ENCODE measurements at places on chromosomes 16 and 17.

DNA sequence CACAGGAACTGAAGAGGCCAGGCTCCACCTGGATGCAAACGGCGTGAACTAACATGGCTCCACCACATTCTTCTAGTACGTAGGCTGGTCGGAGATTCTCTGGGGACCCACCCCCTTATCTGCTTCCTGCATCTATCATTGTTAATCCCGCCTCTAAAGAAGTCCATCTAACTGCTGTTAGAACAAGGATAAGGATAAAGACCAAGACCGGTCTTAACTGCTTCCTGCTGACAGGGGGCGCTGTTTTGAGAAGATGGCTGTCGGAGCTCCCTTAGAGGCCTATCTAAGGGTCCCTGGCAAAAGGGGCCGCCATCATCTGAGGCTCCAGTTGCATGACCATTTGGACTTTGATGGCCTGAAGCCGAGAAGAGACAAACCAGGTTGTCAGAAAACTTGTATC lies 25.8 kb upstream of the TNFSF12 start:
- DNase-seq = no peak

DNA sequence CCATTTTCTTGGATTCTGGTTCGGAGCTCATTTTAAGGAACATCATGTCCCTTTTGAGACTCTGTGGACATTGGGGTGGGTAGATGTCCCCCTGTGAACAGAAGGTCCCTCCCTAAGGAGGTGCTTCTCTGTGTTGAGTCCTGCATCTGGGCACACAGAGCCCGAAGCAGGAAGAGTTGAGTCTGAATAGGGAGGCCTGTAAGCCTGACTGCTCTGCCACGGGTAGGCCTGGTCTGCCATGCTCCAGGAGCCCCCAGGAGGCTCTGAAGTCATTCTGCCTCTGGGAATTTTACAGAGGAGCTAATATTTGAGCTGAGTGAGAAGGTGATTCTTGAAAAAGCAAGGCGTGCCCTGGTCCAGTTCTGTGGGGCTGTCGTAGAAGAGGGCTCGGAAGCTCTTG lies 50.6 kb downstream of the TENT4B start:
- DNase-seq = no peak

DNA sequence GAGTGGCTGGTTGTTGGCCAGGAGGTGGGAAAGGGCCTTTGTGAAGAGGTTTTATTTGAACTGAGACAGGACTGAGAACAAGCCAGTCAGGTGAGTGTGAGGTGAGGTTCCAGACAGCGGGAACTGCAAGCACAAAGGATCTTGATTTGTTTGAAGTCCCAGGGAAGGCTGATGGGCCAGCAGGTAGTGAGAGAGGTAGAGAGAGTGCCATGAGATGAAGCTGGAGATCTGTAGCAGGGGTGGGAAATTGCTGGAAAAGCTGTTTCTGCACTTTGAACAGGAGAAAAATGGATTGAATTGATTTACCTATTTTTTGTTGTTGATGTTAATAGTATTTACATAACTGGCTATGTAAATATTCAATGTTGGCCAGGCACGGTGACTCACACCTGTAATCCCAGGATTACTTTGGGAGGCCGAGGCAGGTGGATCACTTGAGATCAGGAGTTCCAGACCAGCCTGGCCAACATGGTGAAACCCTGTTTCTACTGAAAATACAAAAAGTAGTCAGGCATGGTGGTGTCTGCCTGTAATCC lies 7.7 kb upstream of the DCTPP1 start:
- peak; percentile 93 for DNase-seq

DNA sequence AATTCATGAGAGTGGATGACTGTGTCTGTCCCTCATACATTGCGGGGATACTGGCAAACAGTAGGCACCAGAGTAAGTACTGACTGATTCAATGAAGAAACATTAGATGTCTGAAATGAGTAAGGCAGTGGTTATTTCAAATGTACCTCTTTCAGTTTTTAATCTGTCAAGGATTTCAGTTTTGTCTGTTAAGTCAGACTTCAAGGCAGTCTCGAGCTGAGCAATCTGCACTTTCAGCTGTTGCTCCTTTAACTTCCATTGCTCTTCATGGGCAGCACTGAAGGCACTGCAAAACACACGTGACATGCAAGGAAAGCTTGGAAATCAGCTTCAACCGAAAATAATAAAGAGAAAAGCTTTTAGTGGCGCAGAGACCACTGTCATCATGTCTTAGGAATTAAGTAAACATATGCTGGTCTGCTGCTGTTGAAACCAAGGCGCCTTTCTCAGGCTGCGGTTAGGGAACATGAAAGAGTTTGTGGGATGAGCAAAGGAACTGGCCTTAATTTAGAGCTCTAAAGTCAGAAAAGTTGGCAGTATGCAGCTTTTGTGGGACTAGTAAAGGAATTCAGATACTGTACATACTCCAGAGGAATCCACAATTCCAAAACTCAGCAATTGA lies 38.8 kb downstream of the RPGRIP1L start:
- no peak for DNase-seq

DNA sequence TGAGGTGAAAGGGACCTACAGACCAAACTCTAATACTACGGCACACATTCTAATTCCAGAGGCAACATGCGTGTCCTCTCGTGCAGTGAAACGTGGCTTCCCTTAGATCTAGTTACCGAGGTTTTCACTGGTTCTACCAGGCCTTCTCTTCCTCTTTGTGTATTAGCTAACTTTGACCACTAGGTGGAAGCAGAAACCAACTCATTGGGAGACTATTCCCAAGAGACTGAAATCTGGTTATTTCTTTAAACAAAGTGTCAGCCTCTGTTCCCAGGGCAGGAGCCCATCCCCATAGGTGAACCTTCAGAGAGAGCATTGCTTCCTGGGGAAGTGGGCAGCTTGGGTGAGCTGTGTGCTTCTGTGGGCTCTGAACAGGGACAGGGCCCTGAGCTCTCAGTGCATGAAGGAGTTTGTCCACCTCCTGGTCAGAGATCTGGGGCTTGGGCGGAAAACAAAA lies 19.7 kb upstream of the RCVRN start:
- peak; percentile 16 for DNase-seq

- DNase-seq = no peak
These were observed 35.8 kb downstream of the AMFR start for GRCh38 chr16:56389554-56389953.

- DNase-seq = no peak
These were observed 21.2 kb upstream of the LGALS9 start for GRCh38 chr17:27609611-27610303.

DNA sequence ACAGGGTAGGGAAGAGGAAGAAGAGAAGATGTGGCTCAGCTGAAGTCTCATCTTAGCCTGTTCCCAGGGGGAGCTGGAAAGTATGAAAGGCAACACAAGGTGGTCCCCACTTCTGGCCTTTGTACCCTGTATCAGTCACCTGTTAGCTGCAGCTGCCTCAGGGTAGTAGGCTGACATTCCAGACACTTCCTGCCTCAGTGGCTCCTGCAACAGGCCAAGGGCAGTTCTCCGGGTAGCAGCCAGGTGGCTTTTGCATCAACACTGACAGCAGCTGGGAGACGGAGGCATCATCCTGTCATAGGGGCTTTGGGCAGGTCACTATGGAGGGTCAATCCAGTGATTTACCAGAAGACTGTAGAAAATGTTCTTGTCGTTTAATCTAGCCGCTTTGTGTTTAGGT lies 124.0 kb downstream of the RGS9 start:
- no peak for DNase-seq

DNA sequence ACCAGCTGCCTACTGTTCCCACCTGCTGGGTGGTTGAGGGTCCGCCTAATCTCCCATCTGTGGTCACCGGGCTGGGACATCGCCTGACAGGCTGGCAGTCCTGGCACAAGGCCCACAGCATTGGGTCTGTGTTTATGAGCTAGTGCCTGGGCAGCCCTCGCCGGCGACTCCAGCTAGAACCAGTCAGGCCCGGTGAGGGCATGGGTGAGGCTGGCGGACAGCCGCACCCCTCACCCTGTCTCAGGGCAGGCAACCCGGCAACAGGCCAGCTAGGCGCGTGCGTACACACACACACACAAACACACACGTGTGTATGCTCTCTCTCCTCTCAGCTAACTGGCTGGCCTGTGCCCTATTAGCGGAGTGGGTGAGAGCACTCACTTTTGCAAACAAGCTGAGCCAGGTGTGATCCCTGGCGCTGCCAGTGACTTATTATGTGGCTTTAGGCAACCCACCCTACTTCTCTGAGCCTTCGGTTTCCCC lies 10.4 kb downstream of the HSD11B2 start:
- peak; percentile 92 for DNase-seq

- DNase-seq = no peak
These were observed 128.7 kb upstream of the CHMP6 start for GRCh38 chr17:80862978-80863377.

DNA sequence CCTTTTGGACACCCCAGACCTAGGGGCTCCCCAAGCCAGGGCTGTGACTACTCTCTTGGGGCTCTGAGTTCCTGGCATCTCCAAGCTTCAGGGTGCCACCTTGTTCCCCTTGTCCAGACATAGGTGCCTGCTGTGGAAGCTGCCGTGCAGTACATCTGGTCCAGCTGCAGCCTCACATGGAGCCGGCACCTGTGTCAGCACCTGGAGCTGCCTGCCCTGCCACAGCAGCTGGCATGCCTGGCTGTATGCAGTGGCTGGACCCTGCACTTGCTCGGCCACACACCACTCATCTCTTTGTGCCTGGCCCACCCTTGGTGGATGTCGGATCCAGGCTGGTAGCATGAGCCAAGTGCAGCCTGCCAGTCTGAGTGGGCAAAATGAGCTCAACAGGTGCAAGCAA lies 775.8 kb downstream of the CDH11 start:
- DNase-seq = no peak

DNA sequence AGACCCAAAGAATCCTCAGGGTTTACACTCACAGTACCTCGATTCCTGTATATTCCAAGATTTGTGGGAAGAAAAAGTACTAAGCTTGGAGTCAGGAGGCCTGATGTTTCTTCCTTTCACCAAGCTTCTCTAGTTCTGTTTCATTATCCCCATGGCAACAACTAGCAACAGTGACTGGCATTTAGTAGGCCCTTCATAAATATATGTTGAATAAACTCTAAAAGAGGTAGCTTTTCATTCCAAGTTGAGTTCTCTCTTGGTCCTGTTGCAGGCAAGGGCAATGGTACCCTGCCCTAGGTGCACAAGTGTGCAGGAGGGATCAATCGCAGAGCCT lies 527 bp upstream of the UBE2Z start:
- no peak for DNase-seq

GRCh38 chr17:63138713-63139112 lies 172.7 kb downstream of the TANC2 start:
- DNase-seq = no peak

- no peak for DNase-seq
These were observed 137.9 kb downstream of the CDH11 start for GRCh38 chr16:64983963-64984362.

DNA sequence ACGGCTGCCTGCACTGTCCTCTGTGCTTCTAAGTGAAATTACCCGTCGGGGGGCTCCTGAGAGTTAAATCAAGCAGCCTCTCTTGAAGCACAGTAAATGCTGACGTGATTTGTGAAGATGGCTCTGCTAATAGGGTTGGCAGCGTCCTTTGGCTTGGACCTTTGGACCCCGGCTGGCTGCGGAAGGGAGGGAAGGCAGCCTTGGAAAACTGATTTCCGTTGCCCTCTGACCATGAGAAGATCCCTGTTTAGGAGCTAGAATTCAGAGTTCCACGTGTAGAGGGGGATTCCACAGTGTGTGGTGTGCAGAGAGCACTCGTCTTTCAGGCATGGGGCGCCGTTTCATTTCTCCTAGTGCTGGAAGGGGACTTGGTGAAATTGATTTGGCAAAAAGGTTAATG lies 640.8 kb downstream of the WWOX start:
- DNase-seq = no peak

GRCh38 chr16:88354229-88355092 lies 28.3 kb upstream of the ZNF469 start:
- DNase-seq = no peak

GRCh38 chr16:1612320-1613111 lies at the start of gene CRAMP1:
CRAMP1 (plus strand) TSS chr16:1612360; CDS start chr16:1614640, 2,280 bp downstream.
- no peak for DNase-seq

GRCh38 chr16:78925083-78925767 lies 675.3 kb downstream of the MAF start:
- DNase-seq = no peak

GRCh38 chr17:40314584-40314956 lies 5.6 kb downstream of the RARA start:
- peak; percentile 96 for DNase-seq

DNA sequence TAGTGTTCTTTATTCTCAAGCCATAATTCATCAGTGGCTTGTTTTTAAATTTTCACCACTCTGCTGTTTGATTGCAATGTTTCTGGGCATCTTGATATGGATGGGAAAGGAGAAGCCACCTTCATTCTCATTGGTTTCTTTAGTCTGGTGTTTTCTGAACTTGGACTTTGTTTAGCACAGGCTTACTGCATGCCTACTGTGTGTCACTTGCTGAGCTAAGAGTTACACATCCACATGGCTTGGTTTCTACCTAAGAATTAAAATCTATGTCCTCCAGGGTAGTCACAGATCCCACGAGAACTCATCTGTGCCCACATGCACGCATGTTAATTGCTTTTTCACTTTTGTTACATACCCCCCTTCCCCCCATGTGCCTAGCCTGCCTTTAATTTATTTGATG lies 4.6 kb downstream of the CMIP start:
- no peak for DNase-seq

DNA sequence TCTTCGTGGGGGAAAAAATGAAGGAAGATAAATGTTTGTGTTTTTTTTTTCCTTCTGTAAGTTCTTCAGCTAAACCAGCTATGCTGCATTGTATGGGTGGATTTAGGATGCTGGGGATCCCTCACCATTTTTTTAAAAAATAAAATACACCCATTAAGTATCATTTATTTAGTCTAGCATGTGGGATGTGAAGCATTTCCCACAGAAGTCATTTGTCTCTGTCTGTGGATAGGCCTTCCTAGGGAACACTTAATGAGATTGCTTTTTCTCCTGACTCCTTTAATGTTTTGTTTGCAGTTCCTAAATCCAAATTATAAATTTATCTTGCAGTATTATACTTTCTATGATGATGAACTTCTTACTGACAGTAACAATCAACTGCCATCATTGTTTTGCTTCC lies 146.7 kb downstream of the PPM1E start:
- no peak for DNase-seq

GRCh38 chr16:89110641-89111040 lies 17.0 kb downstream of the ACSF3 start:
- no peak for DNase-seq

DNA sequence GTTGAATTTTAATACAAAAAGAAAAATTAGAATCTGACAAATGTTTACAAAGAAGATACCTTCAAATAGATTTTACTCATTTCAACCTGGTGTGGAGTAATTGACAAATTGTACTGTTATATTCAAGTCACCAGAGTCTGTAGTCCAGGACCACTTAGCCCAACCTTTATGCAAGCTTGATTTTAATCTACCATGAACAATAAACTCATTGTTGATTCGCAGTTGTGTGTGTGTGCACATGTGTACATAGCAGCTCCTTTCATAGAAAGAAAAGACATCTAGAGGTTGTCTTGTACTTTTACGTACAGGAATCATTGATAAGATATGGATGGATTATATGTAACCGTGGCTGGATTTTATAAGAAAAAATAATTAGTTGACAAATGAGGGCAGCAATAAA lies 20.7 kb upstream of the LRRC37A start:
- DNase-seq = no peak

DNA sequence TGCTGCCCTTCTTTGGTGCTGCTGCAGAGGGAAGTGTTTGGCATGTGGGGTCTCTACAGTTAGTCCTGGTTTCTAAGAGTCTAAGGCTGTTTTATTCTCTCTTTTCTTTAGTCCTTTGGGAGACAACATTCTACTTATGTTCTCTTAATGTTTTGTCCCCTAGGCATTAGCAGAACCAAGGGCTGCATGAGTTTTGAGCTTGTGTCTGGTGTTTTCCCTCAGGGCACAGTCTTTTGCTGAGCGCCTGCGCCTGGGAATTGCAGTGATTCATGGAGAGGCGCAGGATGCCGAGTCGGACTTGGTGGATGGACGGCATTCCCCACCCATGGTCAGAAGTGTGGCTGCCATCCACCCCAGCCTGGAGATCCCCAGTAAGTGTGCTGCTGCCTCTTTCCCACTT lies 41.1 kb upstream of the SLC5A10 start:
- DNase-seq = no peak

All from NCI-H2029 (cell line).